ENCODE measurements at places on chromosomes 6 and 20.

DNA sequence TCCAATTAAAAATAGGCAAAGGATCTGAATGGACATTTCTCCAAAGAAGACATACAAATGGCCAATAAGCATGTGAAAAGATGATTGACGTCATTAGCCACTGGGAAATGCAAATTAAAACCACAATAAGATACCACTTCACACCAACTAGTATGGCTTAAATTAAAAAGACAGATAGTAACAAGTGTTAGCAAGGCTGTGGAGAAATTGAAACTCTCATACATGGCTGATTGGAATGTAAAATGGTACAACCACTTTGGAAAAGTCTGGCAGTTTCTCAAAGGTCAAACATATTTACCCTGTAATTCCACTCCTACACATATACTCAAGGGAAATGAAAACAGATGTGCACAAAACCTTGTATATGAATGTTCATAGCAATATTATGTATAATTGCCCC is 83.6 kb downstream of the CEP57L1 start:
- no peak for DNase-seq

- DNase-seq, result no peak
Measured at GRCh38 chr20:8756410-8756809, 312.5 kb upstream of the PLCB4 start.

DNA sequence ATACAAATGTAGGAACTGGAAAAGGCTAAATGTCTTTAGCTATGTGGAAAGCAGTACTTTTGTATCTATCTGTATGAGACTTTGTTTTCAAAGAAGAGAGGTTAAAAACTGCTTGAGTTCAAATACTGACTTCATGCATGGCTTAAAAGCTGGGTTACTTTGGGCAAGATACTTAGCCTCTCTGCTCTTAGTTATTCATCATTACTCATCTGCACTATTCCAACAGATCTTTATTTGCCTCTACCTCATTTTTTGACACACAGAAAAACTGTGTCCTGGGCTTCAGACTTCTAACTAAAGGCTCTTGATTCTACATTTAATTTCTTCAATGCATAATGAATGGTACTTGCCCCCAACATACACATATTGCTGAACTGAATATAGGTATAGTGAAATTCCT is 114.8 kb downstream of the DST start:
- no peak for DNase-seq

DNA sequence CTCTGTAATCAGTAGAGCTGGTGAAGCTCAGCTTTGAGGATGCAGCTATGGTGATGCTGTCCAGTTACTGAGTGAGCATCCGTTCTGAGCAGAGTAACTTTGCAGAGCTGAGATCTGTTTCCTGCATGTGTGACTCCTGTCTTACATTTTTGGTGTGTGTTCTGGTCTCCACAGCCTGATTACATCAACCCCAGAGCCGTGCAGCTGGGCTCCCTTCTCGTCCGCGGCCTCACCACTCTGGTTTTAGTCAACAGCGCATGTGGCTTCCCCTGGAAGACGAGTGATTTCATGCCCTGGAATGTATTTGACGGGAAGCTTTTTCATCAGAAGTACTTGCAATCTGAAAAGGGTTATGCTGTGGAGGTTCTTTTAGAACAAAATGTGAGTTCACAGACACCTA is 81.6 kb downstream of the FAM120B start:
- DNase-seq, result no peak

DNA sequence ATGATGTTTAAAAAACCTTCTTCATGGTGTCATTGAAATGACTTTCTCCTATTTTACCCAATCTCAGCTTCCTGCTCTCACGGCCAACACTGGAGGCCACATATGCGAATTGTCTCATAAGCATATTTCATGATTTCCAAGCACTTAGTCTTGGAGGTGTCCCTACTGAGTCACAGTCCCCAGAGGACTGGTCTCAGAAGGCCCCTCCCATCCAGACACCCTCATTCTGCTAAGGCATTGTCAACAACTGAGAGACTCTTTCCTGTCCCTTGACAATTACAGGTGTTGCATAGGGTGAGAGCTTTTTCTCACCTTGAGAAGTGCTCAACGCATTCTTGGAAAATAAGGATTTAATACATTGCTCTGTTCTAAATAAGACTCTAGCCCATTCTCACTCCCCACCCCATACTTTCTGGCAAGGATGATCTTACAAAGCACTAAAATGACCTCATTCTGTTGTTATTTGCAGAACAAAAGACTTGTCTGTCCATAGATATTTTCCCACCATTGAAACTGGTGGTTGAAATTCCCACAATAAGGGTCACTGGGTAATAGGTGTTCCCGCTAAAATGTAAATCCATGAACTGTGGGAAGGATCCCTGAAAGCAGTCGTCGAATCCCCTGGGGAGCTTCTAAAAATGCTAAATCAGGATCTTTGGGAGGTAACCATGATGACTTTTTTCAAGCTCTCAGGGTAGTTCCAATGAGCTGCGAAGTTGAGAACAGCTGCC is 32.3 kb upstream of the SLC22A23 start:
- no peak for DNase-seq

DNA sequence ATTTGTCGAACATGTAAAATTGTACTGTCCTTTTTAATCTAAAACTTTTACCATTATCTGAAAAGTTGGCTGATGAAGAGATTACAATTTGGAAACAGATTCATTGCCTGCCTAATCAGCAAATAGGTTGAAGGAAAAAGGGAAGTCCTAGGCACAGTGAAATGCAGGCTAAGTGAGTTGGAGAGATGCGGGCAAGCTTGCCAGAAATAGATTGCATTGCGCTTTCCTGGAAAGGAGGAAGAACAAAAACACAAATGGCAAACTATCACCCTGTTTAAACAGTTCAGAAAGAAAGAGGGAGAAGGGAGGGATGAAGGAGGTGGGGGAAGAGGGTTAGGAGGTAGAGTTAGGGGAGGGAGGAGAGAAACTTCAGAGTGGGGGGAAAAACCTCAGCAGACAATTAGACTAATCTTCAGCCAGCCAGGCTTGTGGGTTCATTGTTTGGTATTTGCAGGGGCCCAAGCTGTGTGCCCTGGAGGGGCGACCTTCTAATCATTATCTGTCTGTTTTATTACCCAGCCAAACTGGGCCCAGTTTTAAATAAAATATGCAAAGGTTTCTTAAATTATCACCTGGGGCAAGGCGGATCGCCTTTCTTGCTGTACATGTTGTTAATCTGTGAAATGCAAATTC is 465.2 kb downstream of the TFAP2B start:
- no peak for DNase-seq

DNA sequence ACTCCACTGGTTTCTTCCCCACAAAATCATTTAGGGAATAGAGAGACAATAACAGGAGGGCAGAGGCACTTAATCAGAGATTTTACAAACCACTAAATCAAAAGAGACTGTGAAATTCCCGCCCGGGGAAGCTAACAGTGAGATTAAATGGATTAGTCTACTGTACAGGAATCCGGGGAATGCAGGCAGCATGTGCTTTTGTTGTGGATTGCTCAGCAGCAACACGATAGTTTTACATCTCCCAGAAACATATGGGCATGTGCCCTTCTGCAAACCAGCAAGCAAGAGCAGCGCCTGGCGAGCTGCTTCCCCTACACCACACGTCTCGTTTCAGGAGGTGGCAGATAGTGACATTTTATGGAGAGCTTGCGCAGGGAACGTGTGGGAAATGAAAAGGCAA is 382.3 kb downstream of the CD83 start:
- DNase-seq, result no peak

GRCh38 chr6:10837995-10838793 is at the start of gene MAK:
Gene MAK, minus strand, starts transcription at chr6:10838539. Its CDS starts 7,891 bp downstream, at chr6:10830648.
- DNase-seq, result peak; percentile 79

GRCh38 chr6:169566319-169566718 is 135.5 kb downstream of the WDR27 start:
- DNase-seq, result no peak

DNA sequence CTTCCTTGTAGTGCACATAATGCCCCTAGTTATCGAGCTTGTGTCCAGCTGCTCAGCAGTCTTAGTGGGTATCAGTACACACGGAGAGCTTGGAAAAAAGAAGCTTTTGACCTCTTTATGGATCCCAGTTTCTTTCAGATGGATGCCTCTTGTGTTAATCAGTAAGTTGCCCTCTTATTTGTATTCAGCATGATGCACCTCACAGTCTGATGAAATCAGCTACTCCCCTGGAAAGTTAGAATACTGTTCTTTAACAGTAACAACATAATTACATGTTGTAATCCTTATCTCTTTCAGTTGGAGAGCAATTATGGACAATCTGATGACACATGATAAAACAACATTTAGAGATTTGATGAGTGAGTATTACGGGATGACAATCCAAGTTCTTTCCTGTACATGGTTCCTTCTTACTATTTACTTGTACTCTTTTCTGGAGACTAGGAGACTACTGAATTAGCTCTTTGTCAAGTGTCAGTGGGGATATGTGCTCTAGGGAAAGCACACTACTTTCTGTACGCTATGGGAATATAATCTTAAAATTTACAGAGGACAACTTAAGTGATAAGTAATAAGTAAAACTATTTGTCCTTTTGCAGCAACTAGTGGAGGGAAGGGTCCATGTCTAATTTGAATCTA is 39.1 kb downstream of the PGM3 start:
- DNase-seq, result no peak

- DNase-seq, result no peak
Measured at GRCh38 chr6:98529364-98529763, 305.0 kb upstream of the POU3F2 start.

GRCh38 chr20:49100972-49101371 is 54.9 kb downstream of the CSE1L start:
- DNase-seq, result no peak

DNA sequence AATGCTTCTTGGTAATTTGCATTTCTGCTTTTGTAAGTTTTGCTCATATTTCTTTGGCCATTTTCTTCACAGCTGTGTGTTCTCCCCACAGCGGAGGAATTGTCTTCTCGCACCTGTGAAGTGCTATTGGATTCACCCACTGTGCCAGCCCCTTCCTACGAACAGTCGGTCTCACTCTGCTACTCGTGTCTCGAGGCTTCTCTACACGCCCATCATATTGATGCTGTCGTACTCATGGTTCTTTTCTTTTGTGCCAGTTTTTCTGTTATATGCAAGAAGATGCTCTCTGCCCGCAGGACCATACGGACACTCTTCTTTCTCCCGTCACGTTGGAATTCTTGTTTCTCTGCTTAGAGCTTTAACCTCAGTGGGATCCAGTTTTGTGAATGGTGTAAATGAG is 200.3 kb downstream of the DLL1 start:
- DNase-seq, result no peak

GRCh38 chr6:27474172-27474465 is 1.2 kb upstream of the ZNF184 start:
- DNase-seq, result no peak

GRCh38 chr20:57688295-57688694 is 21.5 kb downstream of the PMEPA1 start:
- DNase-seq, result no peak

- DNase-seq, result no peak
Measured at GRCh38 chr20:38883081-38883980, 42.9 kb upstream of the FAM83D start.

DNA sequence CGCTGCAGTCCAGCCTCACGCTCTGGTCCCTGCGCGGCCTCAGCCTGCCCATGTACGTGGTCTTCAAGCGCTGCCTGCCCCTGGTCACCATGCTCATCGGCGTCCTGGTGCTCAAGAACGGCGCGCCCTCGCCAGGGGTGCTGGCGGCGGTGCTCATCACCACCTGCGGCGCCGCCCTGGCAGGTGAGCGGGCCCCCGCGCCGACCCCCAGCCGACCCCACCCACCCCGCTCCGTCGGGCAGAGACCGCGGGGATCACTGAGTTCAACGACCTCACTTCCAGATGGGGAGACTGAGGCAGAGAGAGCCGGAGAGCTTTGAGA is 545 bp downstream of the SLC35D3 start:
- no peak for DNase-seq

DNA sequence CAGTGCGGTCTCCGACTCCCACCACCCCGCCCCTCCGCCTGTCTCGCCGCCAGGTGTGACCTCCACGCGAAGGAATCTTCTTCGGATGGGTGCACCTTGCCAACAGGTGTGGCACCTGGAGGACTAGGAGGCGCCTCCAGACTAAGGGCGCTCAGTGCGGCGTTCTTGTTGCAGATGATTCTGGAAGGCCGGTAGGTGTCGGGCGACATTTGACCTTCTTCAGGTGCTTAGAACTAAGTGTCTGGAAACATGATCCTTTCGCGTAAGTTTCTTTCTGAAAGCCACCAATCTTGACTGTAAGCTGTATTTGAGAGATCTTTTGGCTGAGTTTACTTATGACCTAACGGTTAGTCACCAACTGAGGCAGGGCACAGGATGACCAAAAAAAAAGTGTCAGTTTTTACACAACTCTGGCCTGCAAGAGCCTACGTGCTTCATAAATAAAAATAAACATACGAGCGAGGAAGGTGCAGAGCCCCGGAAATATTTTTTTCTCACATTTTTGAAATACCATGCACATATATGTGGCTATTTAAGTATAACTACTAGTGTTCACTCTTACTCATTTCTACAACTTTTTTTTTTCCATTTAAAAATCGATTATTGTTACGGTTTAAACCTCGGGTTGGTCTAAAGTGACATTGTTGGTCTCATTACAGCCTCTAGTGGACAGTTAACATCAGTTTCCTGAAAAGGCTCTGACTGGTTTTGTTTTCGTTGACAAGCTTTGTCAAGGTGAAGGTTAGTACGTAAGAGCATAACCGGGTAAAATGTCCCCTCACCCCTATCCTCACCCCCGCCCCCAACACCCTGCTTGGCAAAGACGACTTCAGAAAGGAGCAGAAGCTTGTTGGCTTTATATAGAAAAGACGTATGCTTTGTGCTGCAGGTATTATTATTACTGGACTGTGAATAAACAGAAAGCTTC is 1.6 kb upstream of the ATXN1 start:
- peak; percentile 24 for DNase-seq

- DNase-seq, result no peak
Measured at GRCh38 chr6:26075063-26075717, 12.0 kb upstream of the HFE start.

DNA sequence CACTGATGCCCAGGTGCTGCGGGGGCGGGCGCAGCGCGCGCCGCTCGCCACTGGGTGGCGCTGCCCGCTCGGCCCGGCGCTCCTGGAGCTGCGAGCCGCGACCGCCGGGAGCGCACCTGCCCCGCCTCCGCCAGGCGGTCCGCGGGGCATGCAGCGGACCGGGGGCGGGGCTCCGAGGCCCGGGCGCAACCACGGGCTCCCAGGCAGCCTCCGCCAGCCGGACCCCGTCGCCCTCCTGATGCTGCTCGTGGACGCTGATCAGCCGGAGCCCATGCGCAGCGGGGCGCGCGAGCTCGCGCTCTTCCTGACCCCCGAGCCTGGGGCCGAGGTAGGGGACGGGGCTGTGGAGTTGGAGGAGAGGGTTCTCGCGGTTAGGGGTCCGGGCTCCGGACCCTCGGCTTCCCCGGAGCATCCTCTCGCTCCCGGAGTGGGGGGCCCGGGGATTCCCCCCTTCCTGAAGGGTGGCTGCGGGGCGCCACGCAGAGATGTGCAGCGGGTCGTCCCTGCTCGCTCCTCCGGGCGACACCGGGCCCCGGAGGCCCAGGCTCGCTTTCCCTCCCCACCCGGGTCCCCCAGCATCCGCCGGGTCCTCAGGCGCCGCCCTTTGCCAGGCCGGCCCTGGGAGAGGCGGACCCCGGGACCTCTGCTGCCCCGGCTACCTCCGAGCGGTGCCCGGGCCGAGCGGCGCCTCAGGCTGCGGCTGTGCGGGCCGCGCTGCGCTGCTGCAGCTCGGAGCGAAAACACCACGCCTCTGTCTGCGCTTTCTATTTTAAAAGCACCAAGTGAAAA is at the start of gene BCAS4:
Gene BCAS4 (plus strand): TSS at position 216 of the 789 bp plus-strand sequence. CDS start 23 bp downstream, at position 239.
- peak; percentile 70 for DNase-seq

Measured in stimulated activated CD4-positive, alpha-beta T cell treated with anti-CD3 and anti-CD28 coated beads, Interleukin-12 subunit alpha, Interleukin-12 subunit beta, amount 100 ng/mL, for 48 hours (primary cell).